ENCODE measurements at places on chromosomes 7 and 10.

- peaks cover 4% of the 10 kb centered on the region for H3K4me1 ChIP-seq
- no peak overlapping the region for H3K27ac ChIP-seq
- no peaks in the 10 kb centered on the region for H3K27me3 ChIP-seq
- H3K36me3 ChIP-seq = peaks cover 2% of the 10 kb centered on the region
- H3K4me3 ChIP-seq = no peak overlapping the region
- no peak for DNase-seq
These were observed 158.0 kb downstream of the VTI1A start for GRCh38 chr10:112605063-112605462.

DNA sequence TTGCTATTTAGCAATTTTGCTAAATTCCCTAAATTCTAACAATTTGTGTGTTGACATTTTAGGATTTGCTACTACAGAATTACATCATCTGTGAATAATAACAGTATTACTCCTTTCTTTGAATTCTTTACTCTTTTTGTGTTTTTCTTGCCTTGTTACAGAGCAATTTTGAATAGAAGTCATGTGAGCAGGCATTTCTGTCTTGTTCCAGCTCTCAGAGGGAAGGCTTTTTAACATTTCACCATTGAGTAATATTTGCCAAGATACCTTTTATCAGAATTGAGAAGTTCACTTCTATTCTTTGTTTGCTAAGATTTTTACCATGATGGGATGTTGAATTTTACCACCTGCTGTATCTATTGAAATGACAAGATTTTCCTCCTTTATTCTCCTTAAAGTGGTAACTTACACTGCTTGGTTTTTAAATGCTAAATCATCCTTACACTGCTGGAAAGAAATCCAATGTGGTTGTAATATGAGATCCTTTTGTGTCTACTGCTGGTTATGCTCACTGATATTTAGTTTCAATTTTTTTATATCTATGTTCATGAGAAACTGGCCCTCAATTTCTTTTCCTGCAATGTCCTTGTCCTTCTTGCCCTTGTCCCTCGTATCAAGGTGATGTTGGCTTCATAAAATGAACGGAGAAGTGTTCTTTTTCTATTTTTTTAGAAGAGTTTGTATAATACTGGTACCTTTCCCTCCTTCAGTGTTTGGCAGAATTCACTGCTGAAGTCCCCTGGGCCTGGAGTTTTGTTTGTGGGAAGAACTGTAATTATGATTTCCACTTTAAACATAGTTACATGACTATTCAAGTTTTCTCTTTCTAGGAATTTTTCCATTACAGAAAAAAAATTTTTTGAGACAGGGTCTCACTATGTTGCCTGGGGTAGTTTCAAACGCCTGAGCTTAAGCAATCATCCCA, 50.3 kb upstream of the ATP6V0A4 start:
- no peak overlapping the region for H3K4me3 ChIP-seq
- H3K27ac ChIP-seq = no peak overlapping the region
- H3K4me1 ChIP-seq = no peaks in the 10 kb centered on the region
- H3K36me3 ChIP-seq = peaks cover 51% of the 10 kb centered on the region

GRCh38 chr7:7738622-7739021, 20.2 kb upstream of the RPA3 start:
- no peaks in the 10 kb centered on the region for H3K27me3 ChIP-seq
- no peak overlapping the region for H3K27ac ChIP-seq

- DNase-seq = no peak
- H3K4me3 ChIP-seq = peak overlapping the region; percentile 74
- peak overlapping the region; percentile 42 for H3K27ac ChIP-seq
- H3K4me1 ChIP-seq = peaks cover 27% of the 10 kb centered on the region
These were observed 965 bp downstream of the ZCCHC24 start for GRCh38 chr10:79444199-79445119.

- H3K4me1 ChIP-seq = peaks cover 1% of the 10 kb centered on the region
- DNase-seq = no peak
- H3K4me3 ChIP-seq = no peak overlapping the region
These were observed 493.9 kb downstream of the PLXNA4 start for GRCh38 chr7:132082394-132082793.

DNA sequence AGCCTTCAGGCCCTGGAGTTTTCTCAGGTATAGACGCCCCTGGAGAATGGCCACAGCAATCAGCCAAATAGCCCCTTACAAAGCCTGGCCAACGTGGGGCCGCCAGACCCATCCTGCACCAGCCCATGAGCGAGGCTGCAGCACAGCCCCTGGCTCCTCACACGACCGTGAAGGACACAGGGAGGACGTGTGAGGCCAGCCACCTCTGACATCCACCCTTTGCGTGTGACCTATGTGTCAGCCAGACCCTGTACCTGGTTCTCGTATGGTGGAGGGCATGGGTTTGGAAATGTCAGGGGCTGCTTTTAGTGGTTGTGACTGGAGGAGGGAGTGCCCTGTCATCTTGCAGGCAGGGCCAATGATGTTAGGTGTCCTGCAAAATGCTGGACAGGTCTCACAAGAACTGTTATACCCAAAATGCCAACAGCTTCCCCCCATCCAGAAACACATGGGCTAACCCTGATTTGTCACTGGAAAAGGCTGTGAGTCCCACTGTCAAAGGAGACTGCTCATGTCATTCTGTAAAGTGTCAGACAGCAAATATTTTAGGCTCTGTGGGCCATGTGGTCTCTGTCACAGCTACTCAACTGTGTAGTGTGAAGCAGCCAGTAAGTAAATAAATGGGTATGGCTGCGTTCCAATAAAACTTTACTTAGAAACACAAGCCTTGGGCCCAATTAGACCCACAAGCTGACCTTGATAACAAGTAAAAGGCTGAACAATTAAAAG, 30.0 kb downstream of the NOD1 start:
- DNase-seq = no peak
- H3K4me1 ChIP-seq = no peaks in the 10 kb centered on the region
- no peaks in the 10 kb centered on the region for H3K27me3 ChIP-seq
- peaks cover 2% of the 10 kb centered on the region for H3K36me3 ChIP-seq
- H3K4me3 ChIP-seq = no peak overlapping the region

- H3K36me3 ChIP-seq = peaks cover 7% of the 10 kb centered on the region
- no peak overlapping the region for H3K4me3 ChIP-seq
- no peak overlapping the region for H3K27ac ChIP-seq
- H3K4me1 ChIP-seq = no peaks in the 10 kb centered on the region
- no peak for DNase-seq
These were observed 89.3 kb downstream of the VOPP1 start for GRCh38 chr7:55483046-55483445.

DNA sequence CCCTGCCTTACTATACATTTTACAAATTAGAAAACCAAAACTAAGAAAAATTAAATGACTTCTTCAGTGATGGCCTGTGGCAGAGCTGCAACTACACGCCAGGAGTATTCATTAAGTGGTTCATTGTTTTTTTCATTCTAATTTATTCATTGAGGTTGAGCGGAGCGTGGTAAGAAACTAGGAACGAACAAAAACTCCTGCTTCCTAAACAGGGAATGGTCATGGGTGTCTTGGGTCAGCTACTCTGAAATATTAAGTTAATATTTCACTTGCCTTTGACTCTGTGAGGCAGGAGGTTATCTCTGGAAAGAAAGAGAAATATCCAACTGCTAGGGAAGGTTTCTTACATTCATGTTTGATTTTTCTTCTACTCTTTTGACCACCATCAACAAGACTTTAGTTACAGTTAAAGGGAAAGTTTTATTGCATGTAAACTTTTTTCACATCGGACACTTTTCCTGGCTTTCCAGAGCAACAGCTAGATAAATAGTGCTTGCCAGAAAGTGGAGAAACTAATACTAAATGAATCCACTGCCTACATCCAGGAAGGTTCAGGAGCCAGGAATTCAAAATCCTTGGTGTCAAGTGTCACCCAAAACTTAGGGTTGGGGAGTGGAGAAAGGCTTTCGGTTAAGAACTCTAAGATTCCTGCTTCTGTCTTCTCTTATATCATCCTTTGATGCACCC, 896 bp upstream of the GNG11 start:
- no peaks in the 10 kb centered on the region for H3K36me3 ChIP-seq
- H3K27me3 ChIP-seq = peaks cover 36% of the 10 kb centered on the region
- no peak for DNase-seq
- no peak overlapping the region for H3K27ac ChIP-seq
- H3K4me3 ChIP-seq = peak overlapping the region; percentile 14

GRCh38 chr10:42930516-42931192, 146.2 kb upstream of the RET start:
- no peaks in the 10 kb centered on the region for H3K36me3 ChIP-seq
- peaks cover 10% of the 10 kb centered on the region for H3K4me1 ChIP-seq
- no peak for DNase-seq
- H3K4me3 ChIP-seq = no peak overlapping the region
- no peak overlapping the region for H3K27ac ChIP-seq

GRCh38 chr10:30822693-30823465, 193.3 kb upstream of the LYZL2 start:
- H3K4me1 ChIP-seq = peaks cover 52% of the 10 kb centered on the region
- H3K36me3 ChIP-seq = no peaks in the 10 kb centered on the region
- H3K27ac ChIP-seq = no peak overlapping the region
- peaks cover 13% of the 10 kb centered on the region for H3K27me3 ChIP-seq
- DNase-seq = no peak
- H3K4me3 ChIP-seq = no peak overlapping the region

DNA sequence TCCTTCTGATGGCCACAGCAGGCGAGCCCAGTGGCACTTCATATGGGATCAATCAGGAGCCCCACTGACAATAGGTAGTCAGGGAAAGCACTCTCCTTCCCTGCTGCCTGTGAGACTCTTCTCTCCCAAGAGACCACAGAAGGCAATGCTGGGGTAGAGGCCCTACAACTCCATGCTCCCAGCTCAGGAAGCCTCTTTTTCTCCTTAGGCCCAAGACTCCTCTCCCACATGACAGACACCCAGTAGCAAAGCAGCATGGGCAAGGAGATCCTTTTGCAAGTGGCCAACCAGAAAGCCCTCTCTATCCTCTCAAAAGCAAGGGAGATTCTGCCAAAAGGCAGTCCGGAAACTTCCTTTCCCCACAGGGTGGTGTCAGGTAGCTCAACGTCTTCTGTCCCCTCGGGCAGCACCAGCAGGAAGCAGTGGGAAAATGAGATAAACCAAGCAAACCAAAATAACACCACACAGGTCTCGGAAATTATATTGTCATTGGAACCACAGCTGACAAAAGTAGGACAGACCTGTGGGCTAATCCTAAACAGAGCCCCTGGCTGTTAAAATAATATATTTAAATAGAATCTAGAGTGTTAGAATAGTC, 172.7 kb upstream of the GDF10 start:
- H3K27me3 ChIP-seq = no peaks in the 10 kb centered on the region
- no peak overlapping the region for H3K27ac ChIP-seq
- no peaks in the 10 kb centered on the region for H3K36me3 ChIP-seq
- no peak overlapping the region for H3K4me3 ChIP-seq
- no peaks in the 10 kb centered on the region for H3K4me1 ChIP-seq
- no peak for DNase-seq

GRCh38 chr10:68742397-68742796, 21.4 kb downstream of the CCAR1 start:
- peaks cover 19% of the 10 kb centered on the region for H3K36me3 ChIP-seq
- no peaks in the 10 kb centered on the region for H3K4me1 ChIP-seq
- no peak overlapping the region for H3K27ac ChIP-seq
- no peak for DNase-seq

- no peak overlapping the region for H3K27ac ChIP-seq
- H3K4me3 ChIP-seq = no peak overlapping the region
- H3K4me1 ChIP-seq = no peaks in the 10 kb centered on the region
- H3K27me3 ChIP-seq = peaks cover 3% of the 10 kb centered on the region
- H3K36me3 ChIP-seq = no peaks in the 10 kb centered on the region
These were observed 229.8 kb upstream of the YAE1 start for GRCh38 chr7:39336442-39336841.

- no peak for DNase-seq
- H3K27ac ChIP-seq = no peak overlapping the region
- H3K27me3 ChIP-seq = no peaks in the 10 kb centered on the region
- H3K4me3 ChIP-seq = no peak overlapping the region
- peaks cover 4% of the 10 kb centered on the region for H3K36me3 ChIP-seq
These were observed 605.2 kb upstream of the DPP6 start for GRCh38 chr7:153447011-153447410.

- H3K27me3 ChIP-seq = no peaks in the 10 kb centered on the region
- no peak overlapping the region for H3K27ac ChIP-seq
- peaks cover 39% of the 10 kb centered on the region for H3K36me3 ChIP-seq
- H3K4me1 ChIP-seq = peaks cover 6% of the 10 kb centered on the region
- no peak overlapping the region for H3K4me3 ChIP-seq
These were observed 161.2 kb downstream of the SVIL start for GRCh38 chr10:29473406-29474100.

DNA sequence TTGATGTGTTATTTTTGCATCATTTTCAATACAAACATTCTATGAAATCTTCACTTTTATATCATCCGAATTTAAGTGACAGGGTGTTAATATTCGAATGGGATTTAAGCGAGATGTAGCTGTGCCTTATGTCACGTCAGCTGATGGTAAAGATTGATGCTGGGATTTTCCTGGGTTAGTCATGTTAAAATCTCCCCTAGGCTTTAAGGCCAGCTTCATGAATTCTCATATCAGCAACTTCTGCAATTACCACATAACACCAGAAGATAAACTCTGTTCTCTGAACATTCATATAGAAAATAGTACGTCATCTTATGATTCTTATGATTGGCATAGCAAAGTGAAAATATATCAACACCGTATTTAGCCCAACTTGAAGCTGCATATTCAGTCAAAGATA, 669.2 kb downstream of the PCDH15 start:
- H3K27ac ChIP-seq = no peak overlapping the region
- H3K27me3 ChIP-seq = no peaks in the 10 kb centered on the region
- H3K4me1 ChIP-seq = no peaks in the 10 kb centered on the region
- no peak for DNase-seq

GRCh38 chr7:3260401-3260715, 40.7 kb upstream of the SDK1 start:
- DNase-seq = no peak
- H3K4me3 ChIP-seq = no peak overlapping the region
- H3K36me3 ChIP-seq = no peaks in the 10 kb centered on the region
- no peak overlapping the region for H3K27ac ChIP-seq

DNA sequence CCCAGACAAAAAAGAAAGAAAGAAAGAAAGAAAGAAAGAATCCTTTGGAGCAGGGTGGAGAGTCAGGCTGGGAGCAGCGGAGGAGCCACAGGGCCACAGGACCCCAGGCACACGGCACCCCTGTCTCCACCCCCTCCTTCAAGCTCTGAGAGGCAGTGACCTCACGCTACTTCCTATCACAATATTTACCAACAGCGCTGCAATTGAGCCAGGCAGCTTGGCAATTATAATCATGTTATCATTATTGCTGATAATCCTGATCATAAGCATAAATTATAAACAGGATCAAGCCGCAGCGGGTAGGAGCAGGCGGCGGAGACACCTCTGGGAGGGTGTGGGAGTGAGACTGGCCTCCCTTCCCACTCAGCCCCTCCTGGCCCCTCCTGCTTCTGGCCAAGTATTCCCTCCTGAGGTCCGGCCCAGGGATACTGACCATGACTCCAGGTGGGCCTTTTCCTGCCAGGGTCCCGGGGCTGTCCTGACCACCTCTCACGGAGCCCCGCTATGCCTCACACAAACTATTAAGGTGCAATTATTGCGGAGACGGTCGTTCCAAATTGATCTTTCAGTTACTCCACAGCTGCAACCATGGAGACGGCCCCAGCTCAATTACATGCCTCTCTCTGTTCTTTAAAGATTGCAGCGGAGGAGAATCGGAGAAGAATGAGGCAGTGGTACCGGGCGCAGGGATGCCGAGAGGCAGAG, 10.0 kb upstream of the GTF2IRD1 start:
- H3K4me1 ChIP-seq = peaks cover 16% of the 10 kb centered on the region
- no peak for DNase-seq
- peaks cover 3% of the 10 kb centered on the region for H3K27me3 ChIP-seq
- peak overlapping the region; percentile 73 for H3K27ac ChIP-seq
- H3K36me3 ChIP-seq = no peaks in the 10 kb centered on the region

- no peak for DNase-seq
- no peaks in the 10 kb centered on the region for H3K27me3 ChIP-seq
- peaks cover 2% of the 10 kb centered on the region for H3K36me3 ChIP-seq
- no peak overlapping the region for H3K27ac ChIP-seq
- H3K4me3 ChIP-seq = no peak overlapping the region
These were observed 568.0 kb downstream of the ZWINT start for GRCh38 chr10:55793024-55793423.

Data from progenitor cell of endocrine pancreas (in vitro differentiated cells).